ENCODE measurements at places on chromosomes 2 and 18. TPM values are rescaled to one million over a fixed set of nuclear protein-coding genes. Genes with fewer than 3 reads are reported as not detected.
A peak's percentile ranks its signal among the peaks of the same experiment; 100 is the strongest.

DNA sequence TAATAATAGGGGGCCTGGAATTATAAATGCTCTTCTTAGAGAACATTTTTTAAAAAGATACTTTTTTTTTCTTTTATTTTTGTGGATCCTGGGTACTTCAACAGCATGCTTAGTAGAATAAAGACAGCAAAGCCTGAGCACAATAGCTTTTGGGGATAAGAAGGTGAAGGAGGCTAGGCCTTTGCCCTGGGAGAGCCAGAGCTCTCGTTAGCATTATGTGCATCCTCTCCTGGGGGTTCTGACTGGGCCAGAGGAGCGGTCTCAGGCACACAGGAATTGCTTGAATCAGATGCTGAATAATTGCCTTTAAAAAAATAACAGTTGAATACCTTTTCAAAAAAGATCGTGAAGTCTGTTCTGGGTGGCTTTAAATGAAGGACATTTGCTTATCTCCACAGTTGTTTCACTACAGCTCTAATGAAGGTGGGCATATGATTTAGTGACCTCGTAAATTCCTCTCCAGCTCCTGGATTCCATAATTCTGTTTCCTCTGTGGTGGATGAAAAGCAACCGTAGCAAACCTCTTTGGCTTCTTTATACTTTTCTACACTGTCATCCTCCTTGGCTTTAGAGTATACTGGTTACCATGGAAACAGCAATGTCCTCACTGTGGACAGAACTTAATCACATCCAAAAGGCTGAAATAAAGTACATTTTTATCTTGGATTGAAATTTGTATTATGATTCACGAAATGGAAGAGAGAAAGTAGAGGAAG, 133.8 kb downstream of the MAIP1 start:
- no peak for DNase-seq

GRCh38 chr2:179745635-179746256, 115.7 kb downstream of the ZNF385B start:
- peak; percentile 18 for DNase-seq

GRCh38 chr2:158507141-158507540, 50.4 kb downstream of the PKP4 start:
- no peak for DNase-seq

DNA sequence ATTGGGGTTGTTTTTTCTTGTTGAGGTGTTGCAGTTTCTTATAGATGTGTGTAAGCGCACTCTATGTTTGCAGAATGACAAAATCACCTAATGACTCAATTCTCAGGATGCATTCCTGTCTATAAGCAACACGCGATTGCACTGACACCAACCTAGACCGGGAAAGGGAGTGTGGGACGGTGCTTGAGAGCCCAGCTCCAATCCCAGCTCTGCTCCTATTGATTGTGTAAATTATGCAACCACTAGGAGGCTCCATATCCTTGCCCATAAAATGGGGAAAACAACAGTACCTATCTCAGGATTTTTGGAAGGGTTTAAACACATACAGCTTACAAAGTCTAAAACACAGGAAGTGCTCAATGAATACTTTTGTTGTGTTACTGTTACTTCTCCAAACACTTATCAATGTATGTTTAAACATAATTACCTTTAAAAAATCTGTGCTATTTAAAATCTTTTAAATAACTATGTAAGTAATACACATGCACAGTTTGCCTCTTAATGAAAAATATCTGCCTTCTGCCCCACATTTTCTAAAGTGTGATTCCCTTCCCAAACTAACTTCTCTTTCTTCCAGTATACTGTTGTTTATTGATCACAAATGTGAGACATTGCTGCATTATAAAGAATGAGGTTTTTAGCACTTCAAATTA, 132.5 kb downstream of the SPHKAP start:
- DNase-seq = peak; percentile 31

- DNase-seq = no peak
Measured at GRCh38 chr2:207830778-207831438, 61.2 kb upstream of the FZD5 start.

C1GALT1C1L gene
- polyA plus RNA-seq = 2.0 TPM

DNA sequence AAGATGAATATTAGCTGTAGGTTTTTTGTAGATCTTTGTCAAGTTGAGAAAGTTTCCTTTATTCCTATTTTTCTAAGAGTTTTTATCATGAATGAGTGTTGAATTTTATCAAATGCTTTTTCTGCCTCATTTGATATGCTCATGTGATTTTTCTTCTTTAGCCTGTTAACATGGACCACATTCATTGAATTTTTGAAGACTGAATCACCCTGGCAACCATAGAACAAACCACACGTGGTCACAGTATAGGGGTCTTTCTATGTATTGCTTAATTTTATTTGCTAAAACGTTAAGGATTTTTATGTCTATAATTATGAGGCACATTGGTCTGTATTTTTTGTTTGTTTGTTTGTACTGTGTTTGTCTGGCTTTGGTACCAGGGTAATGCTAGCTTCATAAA, 201.7 kb upstream of the CWC22 start:
- DNase-seq = no peak

IL1B gene
- 1.6 TPM for polyA plus RNA-seq

CYS1 gene
- polyA plus RNA-seq = 16.4 TPM

LONRF2 gene
- polyA plus RNA-seq = 3.8 TPM

INPP1 gene
- 29.7 TPM for polyA plus RNA-seq

GRCh38 chr2:20165677-20166509, 59.0 kb downstream of the SDC1 start:
- DNase-seq = no peak

- no peak for DNase-seq
Measured at GRCh38 chr2:138716183-138716582, 64.0 kb downstream of the NXPH2 start.

GRCh38 chr2:145750144-145750543, 1230.2 kb upstream of the ZEB2 start:
- no peak for DNase-seq

CNDP1 gene
- 0.56 TPM for polyA plus RNA-seq

- DNase-seq = no peak
Measured at GRCh38 chr2:28480403-28481049, 15.3 kb upstream of the PLB1 start.

DNA sequence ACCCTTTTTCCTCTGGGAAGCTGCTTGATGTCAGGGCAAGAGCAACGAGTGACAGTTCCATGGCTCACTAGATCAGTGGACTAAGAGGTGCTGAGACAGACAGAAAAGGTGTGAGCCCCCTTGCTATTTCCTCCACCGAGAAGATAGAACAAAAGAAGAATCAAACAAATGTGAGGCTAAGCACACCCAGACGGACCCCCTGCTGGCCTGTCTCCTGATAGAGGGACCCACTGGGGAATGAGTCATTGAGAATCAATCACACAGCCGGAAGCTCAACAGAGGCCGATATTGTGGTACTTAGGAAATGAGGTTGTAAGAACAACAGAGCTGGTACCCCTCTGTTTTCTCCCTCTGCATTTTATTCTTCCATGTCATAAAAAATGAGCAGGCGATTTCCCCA, 89.8 kb upstream of the TEX51 start:
- DNase-seq = no peak

DNA sequence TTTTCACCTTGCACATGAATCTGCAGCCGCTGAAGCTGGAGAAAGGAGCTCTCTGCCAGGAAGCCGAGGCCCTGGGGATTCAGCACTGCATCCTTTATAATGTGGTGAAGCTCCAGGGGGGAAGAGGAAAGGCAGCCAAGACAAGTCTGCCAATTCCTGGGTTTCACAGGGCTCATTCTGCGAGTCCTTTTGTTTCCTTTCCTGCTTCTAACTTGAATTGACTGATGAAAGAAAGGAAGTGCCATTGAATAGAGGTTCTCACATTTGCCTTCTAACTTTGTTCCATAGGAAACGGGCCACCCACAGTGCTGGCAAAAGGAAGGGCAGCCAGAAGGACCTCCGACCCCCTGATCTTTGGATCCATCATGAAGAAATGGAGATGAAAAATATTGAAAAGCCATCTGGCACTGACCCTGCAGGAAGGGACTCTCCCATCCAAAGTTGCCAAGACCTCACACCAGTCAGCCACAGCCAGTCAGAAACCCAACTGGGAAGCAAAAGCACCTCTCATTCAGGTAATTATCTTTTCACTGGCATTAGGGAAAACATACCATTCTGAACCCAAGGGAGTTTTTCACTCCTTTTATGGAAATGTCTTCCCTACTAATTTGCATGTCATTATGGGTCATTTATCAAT, 765.4 kb downstream of the MBD2 start:
- DNase-seq = no peak

- DNase-seq = no peak
Measured at GRCh38 chr2:204003276-204003990, 66.9 kb downstream of the ICOS start.

DNA sequence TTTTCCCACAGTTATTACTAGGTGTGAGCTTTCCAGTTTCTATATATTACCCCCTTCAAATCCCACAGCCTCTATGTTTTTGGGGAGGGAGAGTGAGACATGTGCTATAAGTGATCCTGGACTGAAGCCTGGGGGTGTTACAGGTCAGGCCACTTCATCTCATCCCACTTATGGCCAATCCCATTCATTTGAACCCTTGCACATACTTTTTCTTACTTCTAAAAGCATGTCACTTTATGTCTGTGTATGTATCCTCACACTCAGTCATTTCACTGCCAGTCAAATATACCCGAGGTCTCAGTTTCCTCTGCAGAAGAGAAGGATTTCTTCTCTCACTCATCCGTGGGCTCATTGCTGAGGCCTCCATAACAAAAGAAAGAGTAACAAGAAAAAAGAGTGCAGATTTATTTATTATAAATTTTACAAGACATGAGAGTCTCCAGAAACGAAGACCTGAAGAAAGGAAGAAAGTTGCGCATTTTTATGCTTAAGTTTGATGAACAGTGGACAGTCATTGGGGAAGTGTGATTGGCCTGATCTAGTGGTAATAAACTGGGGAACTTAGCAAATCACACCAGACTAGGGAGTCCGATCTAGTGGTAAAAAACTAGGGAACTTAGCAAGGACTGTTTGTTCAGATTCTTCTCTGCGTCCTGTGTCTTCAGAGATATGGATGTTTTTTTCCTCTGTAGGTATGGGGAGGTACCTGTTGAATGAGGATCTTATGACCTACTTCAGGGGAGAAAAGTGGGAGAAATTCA, 52.1 kb downstream of the ICOS start:
- DNase-seq = no peak

DNA sequence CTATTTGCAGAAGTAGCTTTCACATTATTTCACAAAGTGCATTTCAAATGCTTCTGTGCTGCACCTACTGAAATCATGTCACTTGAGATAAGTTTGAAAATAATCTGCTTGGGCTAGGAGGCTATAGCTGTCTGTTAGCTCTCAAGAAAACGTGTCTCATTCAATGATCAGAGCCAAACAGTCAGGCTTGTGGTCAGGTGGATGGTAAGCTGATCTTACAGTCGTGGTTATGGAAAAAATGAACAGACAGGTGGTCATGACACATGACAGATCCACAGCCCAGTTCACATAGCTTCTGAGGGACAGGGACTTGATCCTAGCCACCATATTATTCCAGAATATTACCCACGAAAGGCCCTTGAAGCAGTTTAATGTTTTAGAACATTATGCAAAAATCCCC, 26.5 kb upstream of the RFX8 start:
- no peak for DNase-seq

TFCP2L1 gene
- polyA plus RNA-seq = 8.0 TPM

DNA sequence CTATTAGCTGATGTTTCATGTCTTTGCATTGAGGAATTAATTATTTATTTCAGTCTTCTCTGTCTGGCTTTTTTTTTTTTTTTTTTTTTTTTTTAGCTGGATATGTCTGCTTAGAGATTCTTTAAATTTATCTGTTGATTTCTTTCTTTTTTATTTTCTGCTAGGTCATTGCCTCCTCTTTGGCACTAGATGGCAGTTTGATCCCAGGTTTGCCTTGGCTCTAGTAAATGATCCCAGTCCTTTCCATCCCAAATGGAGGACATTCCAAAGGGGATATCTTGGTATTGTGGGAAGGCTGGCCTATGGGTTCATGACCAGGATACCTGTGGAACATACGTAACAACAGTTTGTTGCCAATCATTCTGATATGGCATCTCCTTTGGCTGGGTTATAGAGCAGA, 339.5 kb upstream of the GCFC2 start:
- no peak for DNase-seq

- DNase-seq = no peak
Measured at GRCh38 chr2:25320077-25320476, 21.6 kb downstream of the DNMT3A start.

DNA sequence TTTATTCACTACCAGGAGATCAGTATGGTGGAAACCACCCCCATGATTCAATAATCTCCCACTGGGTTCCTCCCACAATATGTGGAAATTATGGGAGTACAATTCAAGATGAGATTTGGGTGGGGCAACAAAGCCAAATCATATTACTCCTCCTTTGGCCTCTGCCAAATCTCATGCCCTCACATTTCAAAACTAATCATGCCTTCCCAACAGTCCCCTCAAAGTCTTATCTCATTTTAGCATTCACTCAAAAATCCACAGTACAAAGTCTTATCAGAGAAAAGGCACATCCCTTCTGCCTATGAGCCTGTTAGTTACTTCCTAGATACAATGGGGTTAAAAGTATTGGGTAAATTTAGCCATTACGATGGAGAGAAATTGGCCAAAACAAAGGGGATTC, 989.5 kb upstream of the CNTNAP5 start:
- no peak for DNase-seq

GRCh38 chr2:241289597-241289996, 25.9 kb downstream of the HDLBP start:
- DNase-seq = no peak

GRCh38 chr2:47295131-47295980, 107.6 kb upstream of the MSH2 start:
- no peak for DNase-seq

DIPK1C gene
- polyA plus RNA-seq = 0.20 TPM

- no peak for DNase-seq
Measured at GRCh38 chr18:33573193-33573592, 4.8 kb upstream of the ASXL3 start.

DNA sequence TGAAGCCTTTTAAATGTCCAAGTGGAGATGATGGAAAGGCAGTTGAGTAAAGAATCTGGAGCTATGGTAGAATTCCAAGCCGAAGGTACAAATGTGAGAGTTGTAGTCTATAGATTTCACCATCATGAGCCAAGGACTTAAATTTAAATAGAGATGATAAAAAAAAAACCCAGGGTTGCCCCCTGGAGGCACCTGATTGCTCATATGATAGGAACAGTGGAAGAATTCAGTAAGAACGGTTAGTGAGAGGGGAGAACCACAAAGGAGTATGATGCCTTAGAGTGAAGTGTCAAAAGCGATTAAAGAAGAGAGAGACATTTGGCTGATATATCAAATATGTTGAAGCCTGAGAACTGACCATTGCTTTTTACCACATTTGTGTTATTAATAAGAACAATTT, 11.9 kb downstream of the NYAP2 start:
- no peak for DNase-seq

GALNT3 gene
- 25.7 TPM for polyA plus RNA-seq

DNA sequence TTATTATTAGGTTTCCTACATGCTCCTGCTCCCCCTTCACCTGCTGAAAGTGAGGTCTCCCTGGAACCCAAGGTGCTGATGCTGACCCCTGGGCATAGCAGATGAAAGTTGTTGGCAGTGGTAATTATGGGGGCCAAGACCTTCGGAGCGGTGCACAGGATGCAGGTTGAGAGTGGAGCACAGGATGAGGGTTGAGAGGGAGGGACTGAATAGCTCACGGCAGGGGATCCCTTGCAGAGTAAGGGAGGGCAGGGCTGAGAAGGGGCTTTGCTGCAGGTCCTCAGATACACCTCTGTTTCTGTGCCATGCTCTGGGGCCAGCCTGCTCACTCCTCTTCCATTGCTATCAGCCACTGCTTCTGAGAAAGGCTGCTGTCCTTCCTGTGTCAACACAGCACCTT, 163.3 kb downstream of the FHOD3 start:
- no peak for DNase-seq

- DNase-seq = no peak
Measured at GRCh38 chr2:108594982-108595464, 60.8 kb downstream of the LIMS1 start.

- no peak for DNase-seq
Measured at GRCh38 chr2:198098918-198099317, 294.5 kb downstream of the PLCL1 start.

Data from left lung (tissue), 14 donors.